ENCODE measurements at places on chromosomes 11 and 22.

GRCh38 chr11:69301455-69302401, 7.8 kb downstream of the MYEOV start:
- peak; percentile 65 for DNase-seq

GRCh38 chr22:38868286-38868721, 3.7 kb downstream of the CBX6 start:
- no peak for DNase-seq

- peak; percentile 68 for DNase-seq
Observed at GRCh38 chr22:49934160-49934890, 15.9 kb downstream of the CRELD2 start.

- DNase-seq = no peak
Observed at GRCh38 chr11:115555336-115556090, 51.3 kb upstream of the CADM1 start.

- DNase-seq = no peak
Observed at GRCh38 chr22:33013531-33014162, 44.5 kb downstream of the SYN3 start.

DNA sequence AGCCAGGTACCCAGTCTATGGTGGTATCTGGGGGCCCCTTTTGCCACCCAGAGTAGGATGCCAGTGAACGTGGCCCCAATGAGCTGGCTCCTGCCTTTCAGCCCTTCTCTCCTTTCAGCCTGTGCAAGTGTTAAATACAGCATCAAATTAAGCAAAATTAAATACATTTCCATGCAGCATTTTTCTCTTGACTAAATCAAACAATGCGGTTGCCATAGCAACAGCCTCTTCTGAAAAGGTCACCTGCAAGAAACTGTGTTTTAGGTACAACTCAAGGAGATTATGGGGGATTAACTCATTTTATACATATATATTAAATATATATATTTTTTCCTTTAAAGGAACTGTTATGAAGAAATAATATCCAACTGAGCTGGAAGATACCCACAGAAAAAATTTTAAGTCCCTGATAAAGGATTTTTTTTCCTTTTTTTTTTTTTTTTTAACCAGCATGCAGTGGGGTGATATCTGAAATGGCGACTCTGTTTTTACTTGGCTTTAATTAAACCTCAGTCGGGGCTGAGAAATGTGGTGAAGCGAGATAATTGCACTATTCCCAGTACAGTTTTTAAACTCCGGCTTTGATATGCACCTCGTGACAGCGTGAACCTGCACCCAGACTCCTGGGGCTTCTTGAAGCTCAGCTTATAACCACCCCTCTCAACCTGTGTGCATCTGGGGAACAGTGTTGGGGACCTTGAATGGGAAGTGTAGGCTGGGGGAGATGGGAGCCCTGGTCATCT, 115.3 kb downstream of the PKNOX2 start:
- DNase-seq = no peak

DNA sequence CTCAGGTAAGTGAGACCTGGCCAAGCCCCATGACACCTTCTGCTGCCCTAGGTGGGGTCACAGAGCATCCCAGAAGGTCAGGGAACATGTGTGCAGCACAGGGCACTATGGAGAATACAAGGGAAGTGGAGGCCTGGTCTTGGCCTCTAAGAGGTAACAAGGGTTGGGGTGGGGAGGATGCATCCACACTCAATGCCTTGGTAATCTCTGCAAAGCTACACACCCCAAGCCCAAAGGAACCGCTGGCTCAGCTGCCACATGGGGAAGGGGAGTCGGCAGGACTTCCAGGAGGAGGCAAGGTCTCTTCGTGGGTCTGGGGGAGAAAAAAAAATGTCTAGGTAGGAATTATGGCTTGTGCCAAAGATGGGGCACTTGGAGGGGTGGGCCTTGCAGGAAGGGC, 17.3 kb downstream of the CD5 start:
- no peak for DNase-seq

- DNase-seq = peak; percentile 65
Observed at GRCh38 chr11:57277845-57278720, 41.0 kb upstream of the APLNR start.

DNA sequence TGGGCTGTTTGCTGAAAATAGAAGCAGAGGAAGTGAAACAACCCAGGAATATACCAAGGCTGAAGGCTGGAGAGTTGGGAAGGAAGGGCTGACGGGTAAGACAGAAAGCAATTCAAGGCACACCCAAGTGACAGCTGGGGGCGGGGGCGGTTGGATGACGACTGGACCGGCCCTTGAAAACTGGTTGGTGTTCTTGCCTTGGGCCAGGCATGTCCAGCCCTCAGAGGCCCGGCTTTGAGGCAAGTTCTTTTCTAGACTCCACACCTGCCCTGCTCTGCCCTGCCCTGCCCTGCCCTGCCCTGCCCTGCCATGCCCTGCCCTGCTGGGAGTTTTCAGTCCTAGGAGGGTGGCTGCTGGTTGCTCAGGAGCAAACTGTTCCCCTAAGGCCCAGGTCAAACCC, 34.2 kb upstream of the CACNG2 start:
- DNase-seq = no peak

GRCh38 chr11:74154620-74155281, 16.1 kb downstream of the C2CD3 start:
- no peak for DNase-seq

GRCh38 chr11:122345586-122345985, 229.6 kb upstream of the BLID start:
- no peak for DNase-seq

GRCh38 chr22:27370269-27370668, 431.3 kb downstream of the MN1 start:
- peak; percentile 40 for DNase-seq

- DNase-seq = no peak
Observed at GRCh38 chr11:15764948-15765347, 591.4 kb downstream of the SOX6 start.

DNA sequence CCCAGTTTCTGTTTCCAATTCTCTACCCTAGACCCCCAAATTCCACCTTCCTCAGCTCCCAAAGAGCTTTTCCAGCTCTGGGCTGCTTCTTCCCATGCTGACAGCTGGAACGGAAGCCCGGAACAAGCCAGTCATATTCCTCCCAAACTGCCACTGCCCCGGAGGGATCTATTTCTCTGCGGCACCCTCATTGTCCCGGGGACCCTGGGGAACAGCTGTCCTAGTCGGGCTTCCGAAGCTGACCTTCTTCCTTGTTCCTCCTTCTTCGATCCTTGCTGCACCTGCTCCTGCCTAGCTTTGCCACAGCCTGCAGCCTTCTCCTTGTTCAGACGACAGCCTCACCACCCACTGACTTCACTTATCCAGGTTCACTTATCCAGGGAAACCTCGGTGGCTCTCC, 105.7 kb downstream of the TSPAN18 start:
- no peak for DNase-seq

GRCh38 chr22:45584621-45585436, 82.1 kb downstream of the FBLN1 start:
- DNase-seq = no peak

Measured in activated CD4-positive, alpha-beta T cell treated with anti-CD3 and anti-CD28 coated beads for 36 hours (primary cell).